ENCODE measurements at places on chromosomes 2 and 18.

DNA sequence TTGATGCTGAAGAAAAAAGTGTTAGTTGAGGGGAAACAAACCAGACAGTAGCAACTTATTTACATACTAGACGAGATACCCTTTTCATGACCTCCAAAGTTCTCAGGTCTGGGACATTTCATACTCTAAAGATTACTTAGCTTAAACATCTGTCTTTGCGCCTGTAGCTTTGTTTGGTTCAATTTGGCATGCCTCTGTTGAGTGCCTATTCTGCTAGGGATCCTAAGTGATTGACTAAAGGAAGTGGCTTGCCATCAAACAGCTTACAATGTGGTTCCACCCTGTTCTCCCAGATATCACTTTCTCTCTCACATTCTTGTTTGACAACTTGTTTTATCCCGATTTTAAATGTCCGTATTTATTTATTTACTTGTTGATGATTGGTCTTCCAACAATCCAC lies 488.8 kb downstream of the PARD3B start:
- DNase-seq, result no peak

- DNase-seq, result no peak
Measured at GRCh38 chr2:231110551-231110950, 14.3 kb downstream of the HTR2B start.

DNA sequence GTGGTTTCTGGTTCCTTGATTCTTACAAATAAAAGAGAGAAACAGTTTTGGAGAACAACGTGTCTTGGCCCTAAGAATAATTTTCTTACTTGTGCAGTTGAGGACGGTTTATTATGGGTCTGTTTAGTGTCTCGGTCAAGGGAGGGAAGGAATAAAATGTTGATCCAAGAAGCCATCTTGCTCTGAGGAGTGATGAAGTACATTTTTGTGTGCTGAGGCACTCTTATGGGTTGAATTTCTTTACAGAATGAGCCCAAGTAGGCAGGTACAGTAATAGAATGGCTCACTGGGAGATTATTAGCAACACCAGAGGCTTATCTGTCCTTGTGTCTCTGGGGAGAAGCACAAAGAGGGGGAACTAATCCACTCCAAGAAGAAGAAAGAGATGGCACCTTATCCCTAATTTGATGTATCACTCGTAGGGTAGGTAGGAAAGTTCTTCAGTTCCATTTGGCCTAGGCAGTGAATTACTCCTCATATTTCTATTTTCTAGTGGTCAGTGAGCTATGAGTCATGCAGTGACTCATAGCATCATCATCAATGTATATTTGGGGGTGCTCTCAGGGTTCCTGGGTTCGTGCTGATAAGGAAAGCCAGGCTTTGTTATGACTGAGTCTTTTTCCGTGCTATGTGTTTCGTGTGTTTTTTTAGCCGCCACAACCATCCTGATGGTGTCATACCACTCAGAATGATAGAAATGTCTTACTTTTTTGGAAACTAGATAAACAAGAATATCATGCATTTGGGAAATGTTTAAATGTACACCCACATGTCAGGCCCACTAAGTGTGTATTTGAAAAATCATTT lies 250.1 kb upstream of the CTAGE1 start:
- no peak for DNase-seq

DNA sequence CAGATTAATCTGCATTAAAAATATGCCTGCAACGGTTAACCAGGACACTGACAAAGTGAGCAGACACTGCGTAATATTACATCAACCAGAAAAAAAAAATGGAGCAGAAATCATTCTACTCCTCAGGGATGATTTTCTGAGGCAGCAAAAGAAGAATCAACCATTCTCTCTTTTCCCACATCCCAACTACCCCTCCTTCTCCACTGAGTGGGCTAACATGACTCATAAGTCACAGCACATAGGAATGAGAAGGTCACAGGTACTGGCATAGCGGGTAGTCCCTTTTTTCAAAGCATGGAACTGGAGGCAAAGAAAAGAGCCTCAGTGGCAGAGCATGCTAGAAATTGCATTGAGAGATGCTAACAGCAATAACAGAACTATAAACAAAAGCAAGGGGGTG lies 54.3 kb upstream of the TSPYL6 start:
- no peak for DNase-seq

GRCh38 chr2:145323512-145323911 lies 803.6 kb upstream of the ZEB2 start:
- DNase-seq, result no peak

- no peak for DNase-seq
Measured at GRCh38 chr2:73877071-73877802, 15.6 kb upstream of the ACTG2 start.

GRCh38 chr2:234435836-234436481 lies 60.9 kb downstream of the ARL4C start:
- DNase-seq, result no peak

GRCh38 chr2:171391532-171391931 lies 42.3 kb downstream of the METTL8 start:
- no peak for DNase-seq

DNA sequence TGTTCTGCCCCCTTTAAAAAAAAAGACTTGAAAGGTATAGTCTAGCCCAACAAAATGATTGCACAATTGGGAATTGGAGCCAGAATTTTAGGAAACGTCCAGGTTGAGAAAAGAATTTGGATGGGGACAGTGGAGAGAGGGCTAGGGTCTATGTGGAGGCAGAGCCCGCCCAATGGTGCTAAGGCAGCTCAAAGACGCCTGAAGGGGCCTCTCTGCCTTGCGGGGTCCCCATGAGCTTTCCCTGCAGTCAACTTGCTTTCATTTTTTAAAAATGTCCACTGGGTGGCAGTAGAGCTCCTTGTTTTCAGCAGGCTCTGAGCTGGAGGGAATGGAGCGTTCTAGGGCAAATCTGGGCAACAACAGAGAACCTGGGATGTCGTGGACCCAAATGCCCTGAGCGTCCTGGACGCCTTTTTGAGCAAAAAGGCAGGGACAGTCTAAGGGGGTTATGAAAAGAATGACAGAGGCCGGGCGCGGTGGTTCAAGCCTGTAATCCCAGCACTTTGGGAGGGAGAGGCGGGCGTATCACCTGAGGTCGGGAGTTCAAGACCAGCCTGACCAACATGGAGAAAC lies 40.2 kb upstream of the ITM2C start:
- peak; percentile 33 for DNase-seq

DNA sequence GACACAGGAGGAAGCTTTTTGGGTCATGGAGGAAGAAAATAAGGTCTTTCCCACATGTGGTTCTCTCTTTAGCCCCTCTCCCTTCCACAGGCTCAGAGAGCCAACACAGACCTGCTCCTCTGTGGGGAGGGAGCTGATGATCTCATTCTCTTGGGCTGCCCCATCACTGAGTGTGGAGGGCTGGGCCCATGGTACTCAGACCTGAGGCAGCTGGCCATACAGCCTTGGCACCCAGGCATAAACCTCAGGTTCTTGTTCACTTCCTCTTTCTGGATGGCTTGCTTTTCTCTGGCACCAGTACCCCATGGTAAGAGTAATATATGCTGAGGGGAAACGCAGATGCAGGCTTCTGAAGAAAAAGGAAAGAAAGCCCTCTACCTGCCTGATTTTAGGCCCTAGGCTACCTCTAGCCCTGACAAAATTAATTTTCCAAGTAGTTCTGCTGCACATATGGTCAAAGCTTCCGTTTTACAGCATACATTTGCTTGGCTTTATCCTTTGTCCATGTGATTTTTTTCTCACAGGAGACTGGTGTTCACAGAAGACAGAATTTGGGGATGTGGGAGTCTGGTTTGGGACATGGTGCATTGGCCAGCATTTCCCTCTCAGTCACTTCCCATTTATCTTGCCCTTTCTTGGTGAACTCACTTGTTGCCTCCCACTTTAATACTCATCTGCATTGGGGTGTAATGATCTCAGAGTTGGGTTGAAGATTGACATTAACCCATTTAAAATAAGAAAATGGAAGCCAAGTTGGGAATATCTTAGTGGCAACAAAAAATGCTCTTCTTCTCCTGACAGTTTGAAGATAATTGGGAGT lies 11.1 kb downstream of the DHRS9 start:
- DNase-seq, result no peak

- DNase-seq, result no peak
Measured at GRCh38 chr2:36246320-36246990, 109.1 kb upstream of the CRIM1 start.

GRCh38 chr2:197869501-197870111 lies 65.2 kb downstream of the PLCL1 start:
- DNase-seq, result peak; percentile 27

DNA sequence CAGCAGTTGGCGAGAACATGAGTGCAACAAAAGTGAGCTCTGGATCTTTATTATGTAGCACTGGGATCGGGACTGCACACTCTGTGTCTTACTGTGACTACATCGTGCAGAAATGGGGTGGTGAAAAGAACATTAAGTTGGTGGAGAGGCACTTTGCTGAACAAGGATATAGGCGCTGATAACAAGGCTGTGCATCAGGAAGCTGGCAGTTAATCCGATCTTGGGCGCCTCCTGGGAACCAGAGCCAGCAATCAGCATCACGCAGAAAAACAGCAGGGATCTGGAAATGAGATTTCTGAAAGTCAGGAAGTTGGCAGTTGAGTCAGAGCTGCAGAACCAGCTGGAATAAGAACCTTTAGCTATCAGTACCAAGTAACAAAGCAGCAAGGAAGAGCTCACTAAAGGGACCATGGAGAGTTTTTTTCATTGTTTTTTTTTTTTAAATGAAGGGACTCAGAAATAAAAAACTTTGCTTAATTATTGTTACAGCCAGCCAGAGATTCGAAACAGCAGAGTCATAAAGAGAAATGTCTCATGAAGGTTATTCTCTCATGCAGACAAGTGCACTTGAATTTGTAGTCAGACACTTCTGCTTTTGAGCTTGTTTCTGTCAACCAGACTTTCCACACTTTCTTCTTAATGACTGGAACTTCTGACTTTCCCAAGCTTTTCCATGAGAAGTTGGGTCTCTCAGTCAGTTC lies 22.8 kb upstream of the MYO3B start:
- no peak for DNase-seq

DNA sequence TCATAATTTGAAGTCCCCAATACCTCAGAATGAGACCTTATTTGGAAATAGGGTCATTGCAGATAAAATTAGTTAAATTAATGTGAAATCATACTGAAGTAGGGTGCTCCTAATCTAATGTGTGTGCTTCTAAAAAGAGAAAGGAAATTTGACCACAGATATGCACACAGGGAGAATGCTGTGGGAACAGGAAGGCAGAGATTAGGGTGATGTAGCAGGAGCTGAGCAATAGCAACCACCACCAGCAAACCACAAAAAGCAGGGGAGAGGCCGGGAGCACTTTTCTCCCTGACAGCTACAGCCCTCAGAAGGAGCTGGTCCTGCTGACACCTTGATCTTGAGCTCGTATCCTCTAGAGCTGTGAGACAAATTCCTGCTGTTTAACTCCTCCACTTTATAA lies 24.6 kb upstream of the SCG2 start:
- DNase-seq, result no peak

DNA sequence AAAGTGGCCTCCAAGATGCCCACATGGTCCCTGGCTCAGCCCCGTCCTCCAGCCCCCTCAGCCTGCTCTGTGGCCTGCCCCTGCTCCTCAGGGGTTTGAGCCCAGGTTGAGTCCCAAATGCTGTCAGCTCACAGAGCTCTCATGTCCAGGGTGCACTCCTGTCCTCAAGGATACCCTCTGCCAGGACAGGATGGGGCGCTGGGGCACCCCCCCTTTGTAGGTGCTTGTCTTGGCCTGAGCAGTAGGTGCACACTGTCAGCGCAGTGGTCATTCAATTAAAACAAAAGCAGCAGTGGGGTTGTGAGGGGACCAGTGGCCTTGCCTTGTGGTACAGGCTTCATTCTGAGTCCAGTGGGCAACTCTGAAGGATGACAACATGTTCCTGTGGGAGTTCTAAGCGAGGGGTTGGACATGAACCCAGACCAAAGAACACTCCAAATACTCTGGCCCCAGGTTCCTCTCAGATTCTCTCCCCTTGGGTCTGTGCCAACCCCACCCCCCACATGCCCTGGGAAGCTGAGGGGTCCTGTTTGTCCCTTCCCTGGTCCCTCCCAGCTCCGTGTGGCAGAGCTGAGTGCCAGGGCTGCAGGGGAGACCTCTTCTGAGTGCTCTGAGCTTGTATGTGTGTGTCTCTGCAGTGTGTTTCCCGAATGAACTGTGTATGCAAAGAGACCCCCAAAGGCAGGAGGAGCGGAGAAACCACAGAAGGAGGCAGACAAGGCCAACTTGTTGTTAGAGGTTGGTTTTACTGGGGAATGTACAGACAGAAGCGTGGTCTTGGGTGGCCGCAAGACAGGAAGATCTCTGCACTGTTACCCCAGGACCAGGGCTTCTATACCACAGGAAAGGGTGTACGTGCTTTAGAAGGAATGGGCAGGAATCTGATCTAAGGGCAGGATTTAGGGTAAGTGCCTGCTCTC lies 155.6 kb upstream of the HS6ST1 start:
- no peak for DNase-seq

GRCh38 chr2:97676620-97677019 lies 7.1 kb downstream of the C2orf92 start:
- DNase-seq, result no peak

DNA sequence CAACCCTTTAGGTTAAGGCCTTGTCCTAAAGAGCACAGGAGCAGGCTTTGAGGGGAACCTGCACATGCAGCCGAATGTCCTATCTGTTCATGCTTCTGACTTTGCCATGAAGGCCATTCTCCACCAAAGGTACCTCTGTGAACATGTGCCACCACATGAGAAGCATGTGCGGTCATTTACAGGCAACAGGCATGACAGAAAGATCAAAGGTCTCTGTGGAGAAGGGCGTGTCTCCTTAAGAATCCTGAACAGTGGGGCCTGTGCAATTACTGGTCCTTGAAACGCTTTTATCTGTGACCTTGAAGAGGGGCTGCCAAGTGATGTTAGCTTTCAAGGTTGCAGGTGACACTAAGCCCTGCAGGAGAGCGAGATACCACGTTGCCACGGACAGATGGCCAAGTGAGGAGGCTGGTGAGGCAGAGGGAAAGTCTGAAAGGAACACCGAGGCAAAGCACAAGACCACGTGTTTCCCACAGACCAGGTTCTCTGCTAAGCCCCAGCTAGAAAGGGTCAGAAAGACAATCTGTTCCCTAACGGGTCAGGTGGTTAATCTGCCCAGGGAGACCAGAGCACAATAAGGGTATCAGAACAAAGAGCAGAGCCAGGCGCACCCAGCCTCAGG lies 19.5 kb upstream of the POMC start:
- no peak for DNase-seq

DNA sequence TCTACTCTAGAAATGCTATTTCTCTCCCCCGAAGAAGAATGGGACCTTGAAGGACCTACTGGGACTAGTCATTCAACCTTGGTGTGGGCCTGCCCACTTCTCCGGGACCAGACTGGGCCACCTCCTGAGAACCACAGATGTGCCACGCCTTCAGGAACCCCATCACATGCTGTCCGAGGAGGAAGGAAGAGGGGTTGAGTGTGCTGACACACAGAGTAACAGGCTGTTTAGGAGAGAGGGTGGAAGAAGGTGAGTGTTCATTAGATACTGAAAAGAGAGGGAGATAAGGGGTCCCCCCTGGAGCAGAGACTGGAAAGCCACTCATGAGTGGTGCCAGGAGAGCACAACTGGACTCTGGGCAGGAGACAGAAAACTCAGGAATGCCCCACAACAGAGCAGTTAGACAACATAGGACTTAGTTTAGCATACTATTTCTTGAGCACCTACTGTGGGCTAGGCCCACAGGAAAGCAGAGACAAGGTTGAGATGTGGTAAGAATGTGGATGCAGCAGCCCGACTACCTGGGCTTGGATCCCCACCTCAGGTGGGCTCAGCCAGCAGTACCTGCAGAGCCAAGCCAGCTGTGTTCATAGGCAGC lies 286.4 kb upstream of the NCKAP5 start:
- no peak for DNase-seq

GRCh38 chr18:55575066-55575465 lies 12.9 kb downstream of the TCF4 start:
- DNase-seq, result no peak

- DNase-seq, result no peak
Measured at GRCh38 chr2:134205087-134205486, 48.8 kb upstream of the MGAT5 start.

- no peak for DNase-seq
Measured at GRCh38 chr2:201450954-201451291, 335 bp downstream of the TRAK2 start.

All from activated CD4-positive, alpha-beta T cell treated with anti-CD3 and anti-CD28 coated beads, Interleukin-2, amount 50 U/mL, for 48 hours (primary cell).